ENCODE measurements at places on chromosomes 6 and 20.

DNA sequence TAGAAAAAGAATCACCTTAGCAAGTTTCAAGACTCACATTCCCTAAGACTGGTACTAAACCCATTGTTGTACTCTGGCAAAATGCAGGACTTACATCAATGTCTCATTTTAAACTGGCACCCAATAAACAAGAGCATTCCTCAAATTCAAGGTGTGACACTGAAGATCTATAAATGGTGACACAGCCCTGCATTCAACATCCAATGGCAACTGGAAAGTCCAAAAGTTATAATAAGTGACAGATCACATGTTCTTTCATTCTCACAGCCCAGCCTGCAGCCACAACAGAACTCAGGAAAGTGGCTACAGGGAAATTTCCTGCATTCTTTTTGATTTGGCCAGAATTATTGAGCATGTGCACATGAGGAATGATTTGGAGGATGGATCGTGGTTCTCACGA, 57.5 kb downstream of the MBOAT1 start:
- peaks cover 2% of the 10 kb centered on the region for H3K4me1 ChIP-seq
- H3K27me3 ChIP-seq: no peaks in the 10 kb centered on the region
- no peak overlapping the region for H3K27ac ChIP-seq
- DNase-seq: no peak
- H3K36me3 ChIP-seq: no peaks in the 10 kb centered on the region

DNA sequence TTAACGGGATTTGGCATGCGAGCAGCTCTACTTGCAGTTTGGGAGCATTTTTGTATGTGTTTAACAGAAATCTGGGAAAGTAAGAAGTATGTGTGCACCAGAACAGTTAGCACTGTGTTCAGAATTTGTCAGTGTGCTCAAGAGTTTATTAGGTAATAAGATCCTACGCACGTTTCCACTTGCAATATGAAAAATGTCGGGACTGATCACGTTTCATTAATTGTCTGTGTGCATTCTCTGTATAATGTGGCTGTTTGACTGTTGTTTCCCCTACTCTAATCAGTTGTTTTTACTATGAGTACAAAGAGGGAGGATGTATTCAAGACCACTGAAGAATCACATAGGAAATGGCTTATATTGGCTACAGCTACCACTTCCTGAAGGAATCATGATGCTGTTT, 349.7 kb upstream of the POU3F2 start:
- no peaks in the 10 kb centered on the region for H3K36me3 ChIP-seq
- no peaks in the 10 kb centered on the region for H3K4me1 ChIP-seq
- DNase-seq: no peak
- H3K4me3 ChIP-seq: no peak overlapping the region

DNA sequence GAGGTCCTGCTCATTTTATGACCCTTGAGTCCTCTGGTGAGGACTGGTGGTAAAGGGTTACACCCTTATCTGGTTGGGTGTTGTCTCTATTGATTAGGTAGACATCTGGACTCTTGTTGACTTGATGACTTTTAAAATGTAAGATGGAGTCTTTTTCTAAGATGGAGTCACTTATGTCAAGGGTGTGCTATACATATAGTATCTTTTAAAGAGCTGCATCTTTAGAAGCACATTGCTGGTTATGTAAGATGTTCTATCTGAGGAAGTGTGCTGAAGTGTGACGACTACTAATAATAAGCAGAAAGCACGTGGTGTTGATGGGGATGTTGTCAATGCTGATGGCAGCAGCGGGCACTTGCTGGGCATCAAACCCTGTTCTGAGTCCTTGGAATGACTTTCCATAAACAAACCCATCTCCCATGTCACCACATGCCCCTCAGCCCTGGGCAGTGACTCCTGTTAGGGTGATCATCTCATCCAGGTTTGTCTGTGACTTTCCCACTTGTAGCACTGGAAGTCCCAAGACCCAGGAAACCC, 229.6 kb downstream of the EYA2 start:
- H3K27me3 ChIP-seq: no peaks in the 10 kb centered on the region
- H3K4me3 ChIP-seq: no peak overlapping the region
- no peaks in the 10 kb centered on the region for H3K36me3 ChIP-seq
- DNase-seq: no peak
- no peak overlapping the region for H3K27ac ChIP-seq

DNA sequence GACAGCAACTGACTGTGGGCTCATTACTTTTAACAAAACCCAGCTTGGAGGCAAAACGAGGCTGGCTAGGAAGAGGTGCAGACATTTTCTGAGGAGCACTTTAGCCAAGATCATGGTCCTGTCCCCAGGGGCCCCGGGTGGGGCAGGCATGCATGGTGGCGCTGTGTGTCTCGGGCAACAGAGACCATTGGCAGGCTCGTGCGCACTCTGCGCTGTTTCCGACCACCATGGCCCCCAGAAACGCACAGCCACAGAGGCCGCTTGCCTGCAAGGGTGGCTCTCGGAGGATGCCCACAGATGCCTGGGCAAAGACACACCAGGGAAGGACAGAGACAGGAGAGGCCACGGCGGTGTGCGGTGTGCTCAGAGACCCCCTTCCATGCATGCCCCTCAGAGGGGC, 6.7 kb downstream of the BHLHE23 start:
- H3K27ac ChIP-seq: no peak overlapping the region
- no peak overlapping the region for H3K4me3 ChIP-seq
- no peak for DNase-seq
- no peaks in the 10 kb centered on the region for H3K4me1 ChIP-seq
- peaks cover 16% of the 10 kb centered on the region for H3K27me3 ChIP-seq

DNA sequence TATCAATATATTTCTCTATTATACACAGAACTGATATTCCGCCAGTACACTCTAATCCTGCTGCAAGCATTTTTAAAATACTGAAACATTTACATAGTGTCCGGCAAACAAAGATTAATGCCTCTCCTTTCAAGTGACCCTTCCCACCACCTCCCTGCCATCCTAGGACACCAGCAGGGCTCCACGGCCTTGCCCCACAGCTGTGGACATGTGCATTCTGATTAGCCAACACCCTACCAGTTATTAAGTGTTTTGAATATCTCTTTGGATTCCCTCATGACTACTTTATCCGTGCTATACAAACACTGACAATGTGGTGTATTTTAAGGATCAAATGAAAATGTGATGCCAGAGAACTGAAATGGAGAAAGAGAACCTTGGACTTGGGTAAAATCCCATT, 615.1 kb downstream of the KIF16B start:
- no peak for DNase-seq
- no peak overlapping the region for H3K27ac ChIP-seq
- no peaks in the 10 kb centered on the region for H3K27me3 ChIP-seq
- no peak overlapping the region for H3K4me3 ChIP-seq
- H3K4me1 ChIP-seq: no peaks in the 10 kb centered on the region

DNA sequence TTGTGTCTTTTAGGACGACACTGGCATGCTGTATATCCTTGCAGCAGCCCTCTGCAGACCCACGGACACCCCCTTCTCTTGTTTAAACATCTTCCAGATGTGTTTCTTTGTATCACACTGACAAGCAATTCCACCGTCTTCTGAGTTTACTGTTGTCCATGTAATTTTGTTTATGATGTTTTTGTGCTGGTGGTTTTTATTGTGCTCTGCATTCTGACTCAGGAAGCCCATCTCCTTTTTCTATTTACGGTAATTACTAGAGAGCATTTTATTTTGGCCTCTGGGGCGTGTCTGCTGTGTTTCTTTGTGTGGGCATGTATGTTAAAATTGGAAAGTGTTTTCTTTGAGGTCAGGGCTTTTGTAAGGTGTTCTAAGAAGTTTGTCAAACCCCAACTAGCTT, 111.9 kb downstream of the JARID2 start:
- H3K4me3 ChIP-seq: no peak overlapping the region
- no peaks in the 10 kb centered on the region for H3K36me3 ChIP-seq
- DNase-seq: no peak
- H3K27me3 ChIP-seq: no peaks in the 10 kb centered on the region
- peaks cover 7% of the 10 kb centered on the region for H3K4me1 ChIP-seq

DNA sequence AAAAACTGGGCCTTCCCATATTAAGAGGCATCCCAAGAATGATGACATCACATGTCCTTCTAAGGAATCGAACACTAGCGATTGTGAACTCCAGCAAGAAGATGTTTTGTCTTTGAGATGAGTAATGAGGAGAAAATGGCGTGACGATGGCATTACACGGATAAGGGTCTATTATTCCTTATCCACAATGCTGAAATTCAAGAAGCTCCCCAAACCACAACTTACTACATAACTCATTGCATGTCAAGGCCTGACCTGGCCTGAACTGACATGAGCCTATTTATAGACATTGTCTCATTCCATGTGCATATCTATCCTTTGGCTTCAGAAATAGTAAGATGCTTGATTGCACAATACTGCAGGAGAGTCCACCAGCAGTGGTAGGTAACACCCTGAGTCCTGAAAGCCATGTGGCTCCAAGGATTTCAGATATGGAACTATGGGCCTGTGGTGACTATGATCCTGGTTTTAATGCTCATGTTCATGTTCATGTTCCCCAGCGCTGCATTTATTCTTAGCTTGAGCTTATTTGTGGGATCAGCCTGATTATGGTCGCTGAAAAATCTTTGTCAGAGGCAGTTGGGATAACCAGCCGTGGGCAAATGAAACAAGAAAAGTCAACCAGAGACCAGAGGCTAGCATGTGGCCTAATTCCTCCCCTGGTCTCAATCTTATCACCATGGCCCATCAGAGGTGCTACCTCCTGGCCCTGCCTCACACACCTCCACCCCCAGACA, 183.2 kb upstream of the JARID2 start:
- no peak for DNase-seq
- no peak overlapping the region for H3K4me3 ChIP-seq
- no peak overlapping the region for H3K27ac ChIP-seq

Data from thyroid gland (tissue), 4 donors.